ENCODE measurements at places on chromosomes 4 and X.

DNA sequence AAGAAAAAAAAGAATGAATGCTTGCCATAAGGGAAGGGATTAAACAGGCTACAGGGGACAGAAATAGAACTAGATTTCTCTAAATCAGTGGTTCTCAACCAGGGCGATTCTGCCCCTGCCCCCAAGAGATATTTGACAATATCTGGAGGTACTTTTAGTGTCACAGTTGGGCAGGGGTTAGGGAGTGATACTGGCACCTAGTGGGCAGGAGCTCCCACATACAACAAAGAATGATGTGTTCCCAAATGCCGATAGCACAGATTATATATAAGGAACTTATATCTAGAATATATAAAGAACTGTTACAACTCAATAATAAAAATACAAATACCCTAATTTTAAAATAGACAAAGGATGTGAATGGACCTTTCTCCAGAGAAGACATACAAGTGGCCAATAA is 14.7 kb downstream of the S100G start:
- DNase-seq, result no peak

GRCh38 chr4:165060938-165061337 is 7.3 kb downstream of the TRIM75 start:
- no peak for DNase-seq

GRCh38 chrX:52353838-52354237 is 15.0 kb upstream of the XAGE2 start:
- DNase-seq, result no peak

GRCh38 chrX:56025872-56026571 is 206.1 kb upstream of the KLF8 start:
- DNase-seq, result no peak

DNA sequence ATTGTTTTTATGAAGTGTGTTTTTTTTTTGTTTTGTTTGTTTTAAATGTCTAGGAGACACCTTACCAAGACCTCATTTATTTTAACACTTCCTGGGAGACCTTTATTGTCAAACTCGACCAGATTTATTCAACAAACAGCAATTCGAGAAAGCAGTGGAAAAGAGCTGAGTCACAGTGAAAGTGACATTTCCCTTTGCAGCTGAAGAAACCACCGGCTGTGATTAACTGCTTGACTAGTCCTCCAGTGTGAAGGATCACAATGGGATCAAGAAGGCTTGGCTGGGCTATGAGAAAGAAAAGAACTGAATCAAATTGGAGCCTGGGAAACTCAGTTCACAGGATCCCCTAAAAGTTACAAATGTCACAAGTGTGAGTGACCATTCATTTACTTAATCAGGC is 11.9 kb upstream of the ADH7 start:
- DNase-seq, result no peak

GRCh38 chr4:104878936-104879335 is 267.7 kb upstream of the TET2 start:
- DNase-seq, result no peak

DNA sequence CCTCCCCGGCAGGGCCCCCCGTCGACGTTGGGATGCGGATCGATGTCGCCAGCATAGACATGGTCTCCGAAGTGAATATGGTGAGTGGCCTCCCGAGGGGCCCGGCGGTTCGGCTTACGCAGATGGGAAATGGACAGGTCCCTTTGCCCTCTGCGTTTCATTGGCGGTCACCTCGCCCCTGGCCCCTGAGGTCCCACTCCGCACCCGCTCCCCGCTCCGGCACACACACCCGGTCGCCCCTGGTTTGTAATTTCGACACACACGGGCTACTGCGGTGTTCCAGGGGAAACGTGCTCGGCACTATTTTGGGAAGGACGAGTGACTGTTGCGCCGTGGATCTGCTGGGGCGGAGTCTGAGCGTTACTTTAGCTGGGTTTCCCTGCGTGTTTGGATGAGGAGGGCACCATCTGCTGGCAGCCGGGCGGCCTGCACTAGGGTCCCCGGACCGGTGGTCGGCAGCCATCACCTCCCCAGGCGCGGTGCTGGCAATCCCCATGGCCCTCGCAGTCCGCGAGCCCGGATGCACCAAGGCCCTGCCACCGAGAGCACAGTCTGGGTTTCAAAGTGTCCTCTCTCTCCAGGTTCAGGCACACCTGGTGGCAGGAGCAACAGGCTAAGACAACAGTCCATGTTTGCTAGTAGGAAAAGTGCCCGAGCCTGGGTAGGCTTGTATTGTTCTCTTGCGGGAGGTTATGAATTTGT is 1.2 kb downstream of the GABRB1 start:
- DNase-seq, result peak; percentile 39

GRCh38 chrX:40098264-40099054 is 701 bp upstream of the BCOR start:
- DNase-seq, result peak; percentile 64

DNA sequence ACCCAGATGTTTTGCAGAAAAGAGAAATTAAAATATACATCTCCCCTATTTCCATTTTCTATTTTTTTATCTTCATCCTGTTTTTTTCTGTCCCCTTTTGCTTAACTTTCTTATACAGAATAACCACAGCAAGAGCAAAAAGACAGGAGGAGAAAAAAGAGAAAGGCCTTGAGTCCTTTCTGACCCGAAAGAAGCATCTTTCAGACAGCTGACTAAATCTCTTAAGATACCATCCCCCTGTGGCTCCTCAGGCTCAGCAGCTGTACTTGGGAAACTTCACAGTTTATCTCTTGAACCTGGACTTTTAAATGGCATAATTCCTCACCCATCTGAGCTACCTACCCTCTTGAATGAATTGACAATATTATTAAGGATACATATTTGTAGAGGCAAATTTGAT is 100.2 kb downstream of the FIP1L1 start:
- no peak for DNase-seq

Data from CD8-positive, alpha-beta memory T cell (primary cell).